ENCODE measurements at places on chromosomes 12 and 14.

GRCh38 chr12:64737539-64737938 lies 21.7 kb downstream of the GNS start:
- no peak for DNase-seq

DNA sequence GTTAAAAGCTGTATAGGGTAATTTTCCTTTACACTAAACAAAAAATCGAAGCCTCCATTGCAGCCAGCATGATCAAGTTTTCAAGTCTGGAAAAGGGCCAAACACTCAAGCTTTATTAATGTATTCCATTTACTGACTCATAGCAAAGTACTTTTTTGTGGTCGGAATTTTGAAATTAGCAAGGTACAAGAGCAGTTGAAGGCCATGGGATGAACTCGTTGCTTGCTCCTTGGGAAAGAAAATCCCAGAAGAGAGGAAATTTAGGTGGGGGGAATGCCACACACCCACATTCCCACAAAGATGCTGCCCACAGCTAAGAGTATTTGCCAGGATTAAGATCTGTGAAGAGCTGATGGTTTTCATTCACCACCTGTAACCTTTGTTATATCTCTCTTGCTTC lies 333.7 kb downstream of the EGLN3 start:
- DNase-seq, result no peak

GRCh38 chr14:52026901-52027300 lies 37.6 kb downstream of the RTRAF start:
- DNase-seq, result no peak

DNA sequence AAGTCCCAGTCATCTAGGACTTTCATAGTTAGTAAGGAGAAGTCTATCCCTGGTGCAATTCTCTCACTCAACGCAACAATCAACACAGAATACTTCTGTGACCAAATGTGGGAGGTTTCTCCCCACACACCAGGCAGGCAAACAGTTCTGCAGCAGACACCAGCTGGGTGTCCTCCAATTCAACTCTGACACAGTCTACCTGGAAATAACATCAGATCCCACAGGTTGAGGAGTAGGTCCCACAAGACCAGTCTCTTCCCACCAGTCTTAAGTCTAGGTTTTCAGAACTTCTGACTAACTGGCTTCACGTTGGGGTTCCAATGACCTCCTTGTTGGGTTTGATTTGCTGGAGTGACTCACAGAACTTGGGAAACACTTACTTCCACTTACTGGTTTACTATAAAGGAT lies 14.8 kb downstream of the ACOT6 start:
- no peak for DNase-seq

DNA sequence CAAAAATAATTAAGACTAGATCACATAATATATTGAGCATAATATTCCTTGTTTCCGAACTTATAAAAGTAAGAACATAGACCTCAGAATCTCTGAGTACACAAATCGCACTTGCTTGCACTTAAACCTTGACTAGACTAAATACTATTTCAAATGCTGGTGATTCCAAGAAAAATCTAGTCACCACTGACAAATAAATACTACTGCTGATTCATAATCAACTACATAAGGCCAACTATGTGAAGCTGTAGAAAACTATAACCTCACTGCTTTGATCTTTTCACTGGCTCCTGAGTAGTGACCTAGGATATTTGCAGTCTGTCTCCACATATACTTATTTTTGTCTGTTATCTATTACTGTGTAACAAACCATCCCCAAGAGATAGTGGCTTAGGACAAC lies 245.4 kb downstream of the DIO2 start:
- DNase-seq, result no peak

DNA sequence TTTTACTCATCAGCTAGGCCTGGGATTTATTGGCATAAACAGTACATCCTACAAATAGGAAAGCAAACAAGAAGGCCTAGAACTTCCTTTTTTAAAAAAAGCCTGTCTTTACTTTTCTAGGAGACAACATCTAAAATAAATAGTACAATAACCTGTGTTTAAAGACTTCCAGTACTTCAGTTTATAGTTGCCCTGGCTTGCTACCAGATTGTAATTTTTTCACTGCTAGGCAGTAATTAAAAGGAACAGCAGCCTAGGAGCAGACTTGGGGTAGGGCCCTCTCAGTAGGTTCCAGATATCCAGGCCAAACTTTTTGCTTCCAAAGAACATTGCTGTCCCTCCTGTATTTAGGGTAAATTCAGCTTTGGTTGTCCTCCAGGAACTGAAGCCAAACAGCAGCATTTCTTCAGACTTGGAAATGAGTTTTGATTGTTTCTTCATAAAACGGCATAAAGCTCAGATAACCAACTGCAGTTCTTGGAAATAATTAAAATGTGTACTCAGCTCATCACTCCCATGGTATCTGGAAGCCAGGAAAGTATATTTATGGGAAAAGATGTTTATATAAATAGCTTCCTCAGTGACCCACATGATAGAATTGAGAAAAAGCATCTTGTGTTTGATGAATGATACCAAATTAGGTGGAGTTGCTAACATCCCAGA lies 61.7 kb downstream of the PPP1R36 start:
- DNase-seq, result no peak

GRCh38 chr12:84361651-84362551 lies 550.7 kb downstream of the SLC6A15 start:
- no peak for DNase-seq

DNA sequence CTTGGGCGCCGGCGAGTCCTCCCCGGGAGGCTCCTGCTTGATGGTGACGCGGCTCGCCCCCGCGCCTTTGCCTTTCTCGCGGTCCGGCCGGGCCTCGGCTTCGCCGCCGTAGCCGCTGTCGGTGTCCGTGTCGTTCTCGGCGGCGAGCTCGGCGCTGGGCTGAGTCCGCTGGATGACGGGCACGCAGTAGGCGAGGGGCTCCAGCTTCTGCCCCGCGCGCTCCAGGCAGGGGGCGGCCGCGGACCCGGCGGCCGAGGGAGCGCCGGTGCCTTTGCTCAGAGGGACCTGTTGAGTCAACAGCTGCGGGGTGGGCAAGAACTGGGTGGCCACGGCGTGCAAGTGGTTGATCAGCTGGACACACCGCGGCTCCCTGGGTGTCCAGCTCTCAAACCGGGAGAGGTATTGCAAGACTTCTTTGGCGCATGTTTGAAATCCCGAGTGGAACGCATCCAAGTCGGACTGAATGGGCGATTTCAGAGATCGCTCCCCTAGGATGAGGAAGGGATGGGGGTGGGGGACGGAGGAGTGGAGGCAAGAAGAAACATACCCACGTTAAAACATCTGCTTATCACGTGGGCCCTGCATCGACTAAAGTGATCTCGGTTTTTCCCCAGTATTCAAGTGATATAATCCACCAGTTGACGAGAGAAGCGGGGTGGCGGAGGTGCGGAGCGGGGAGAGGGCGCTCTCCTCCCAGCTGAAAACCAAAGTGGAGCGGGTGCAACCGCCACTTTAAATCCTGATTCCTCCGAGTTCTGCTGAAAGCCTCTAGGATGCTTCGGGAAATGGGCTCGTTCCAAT lies 2.0 kb downstream of the BHLHE41 start:
- peak; percentile 84 for DNase-seq

DNA sequence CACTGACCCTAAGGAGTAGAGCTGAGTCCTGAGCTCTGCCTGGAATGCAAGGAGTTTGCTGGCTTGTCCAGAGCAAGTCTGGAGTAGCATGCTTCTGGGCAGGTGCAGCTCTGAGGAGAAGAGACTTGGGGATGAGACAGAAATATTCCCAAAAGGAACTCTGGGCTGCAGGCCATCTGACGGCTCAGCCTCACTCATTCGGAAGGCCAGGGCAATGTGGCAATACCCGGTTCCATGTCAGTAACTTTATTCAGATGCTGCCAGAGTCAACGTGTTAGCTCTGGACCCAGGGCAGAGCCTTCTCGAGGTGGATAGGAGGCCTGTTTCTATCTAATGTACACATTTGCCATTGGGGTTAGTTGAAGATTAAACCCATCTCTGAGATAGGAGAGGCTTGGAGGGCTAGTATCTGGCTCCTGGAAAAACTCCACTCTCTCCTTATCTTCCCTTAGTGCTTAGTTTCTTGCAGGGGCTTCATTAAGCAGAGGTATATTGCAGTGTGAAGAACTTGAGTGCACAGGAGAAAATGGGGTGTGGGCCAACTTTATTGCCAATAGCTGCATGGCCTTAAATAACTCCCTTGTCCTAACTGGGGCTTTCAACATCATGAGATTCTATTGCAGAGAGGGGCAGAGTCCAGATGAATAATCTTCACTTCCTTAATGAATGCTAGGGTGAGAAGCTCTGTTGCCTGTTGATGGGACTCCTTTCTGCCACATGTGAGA lies 65.6 kb downstream of the NTF3 start:
- no peak for DNase-seq

- DNase-seq, result no peak
These were observed 58.4 kb downstream of the SLC25A47 start for GRCh38 chr14:100381395-100382105.

DNA sequence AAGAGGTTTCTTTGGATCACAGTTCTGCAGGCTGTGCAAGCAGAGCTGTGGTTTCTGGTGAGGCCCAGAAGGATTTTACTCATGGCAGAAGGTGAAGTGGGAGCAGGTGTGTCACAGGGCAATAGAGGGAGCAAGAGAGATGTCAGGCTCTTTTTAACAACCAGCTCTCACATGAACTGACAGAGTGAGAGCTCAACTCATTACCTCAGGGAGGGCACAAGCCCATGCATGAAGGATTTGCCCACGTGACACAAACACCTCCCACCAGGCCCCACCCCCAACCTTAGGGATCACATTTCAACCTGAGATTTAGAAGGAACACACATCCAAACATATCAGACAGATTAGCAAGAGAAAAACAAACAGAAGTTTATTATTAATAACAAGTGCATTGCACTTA lies 470.4 kb downstream of the GALC start:
- no peak for DNase-seq

DNA sequence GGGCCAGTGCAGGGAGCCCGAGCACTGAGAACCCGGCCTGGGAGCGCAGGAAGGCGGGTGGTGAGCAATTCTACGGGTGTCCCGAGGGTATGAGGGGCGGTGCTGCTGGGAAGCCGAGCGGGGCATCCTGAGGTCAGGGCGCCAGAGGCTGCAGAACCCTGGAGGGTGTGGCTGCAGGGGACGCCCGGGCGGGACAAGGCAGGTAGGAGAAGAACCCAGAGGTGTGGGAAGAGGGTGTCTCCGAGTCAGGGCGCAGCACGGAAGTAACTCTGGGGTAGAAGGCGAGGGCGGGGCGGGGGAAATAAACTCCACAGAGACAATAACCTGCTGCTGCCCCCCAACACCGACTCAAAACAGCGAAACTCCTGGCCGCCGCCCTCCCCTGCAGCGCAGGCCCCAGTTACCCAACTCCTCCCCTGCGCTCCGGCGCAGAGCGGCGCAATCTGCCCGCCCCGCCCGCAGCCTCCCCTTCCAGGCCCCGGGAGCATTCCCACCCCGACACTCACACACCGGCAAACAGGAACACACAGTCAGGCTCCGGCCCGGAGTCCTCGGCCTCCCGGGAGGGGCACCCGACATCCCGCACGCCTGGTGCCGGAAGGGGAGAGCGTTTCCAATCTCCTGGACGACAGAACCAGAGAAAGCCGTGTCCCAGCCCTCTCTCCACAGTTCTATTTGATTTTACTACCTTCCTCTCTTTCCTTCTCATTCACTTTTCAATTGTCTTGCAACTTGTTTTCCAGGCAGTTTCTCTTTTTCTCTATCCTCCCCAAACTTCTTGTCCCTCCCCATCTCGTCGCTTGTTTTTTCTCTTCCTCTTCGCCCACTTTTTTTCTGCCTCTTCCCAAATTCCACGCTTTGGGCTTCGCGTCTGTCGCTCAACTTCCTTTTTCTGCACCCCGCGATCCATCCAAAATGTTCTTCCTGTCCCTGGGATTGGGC lies 2.4 kb downstream of the HRK start:
- peak; percentile 47 for DNase-seq

- no peak for DNase-seq
These were observed 3.3 kb downstream of the AKT1 start for GRCh38 chr14:104792101-104792884.

- DNase-seq, result no peak
These were observed 555.1 kb downstream of the FOXG1 start for GRCh38 chr14:29321646-29322045.

DNA sequence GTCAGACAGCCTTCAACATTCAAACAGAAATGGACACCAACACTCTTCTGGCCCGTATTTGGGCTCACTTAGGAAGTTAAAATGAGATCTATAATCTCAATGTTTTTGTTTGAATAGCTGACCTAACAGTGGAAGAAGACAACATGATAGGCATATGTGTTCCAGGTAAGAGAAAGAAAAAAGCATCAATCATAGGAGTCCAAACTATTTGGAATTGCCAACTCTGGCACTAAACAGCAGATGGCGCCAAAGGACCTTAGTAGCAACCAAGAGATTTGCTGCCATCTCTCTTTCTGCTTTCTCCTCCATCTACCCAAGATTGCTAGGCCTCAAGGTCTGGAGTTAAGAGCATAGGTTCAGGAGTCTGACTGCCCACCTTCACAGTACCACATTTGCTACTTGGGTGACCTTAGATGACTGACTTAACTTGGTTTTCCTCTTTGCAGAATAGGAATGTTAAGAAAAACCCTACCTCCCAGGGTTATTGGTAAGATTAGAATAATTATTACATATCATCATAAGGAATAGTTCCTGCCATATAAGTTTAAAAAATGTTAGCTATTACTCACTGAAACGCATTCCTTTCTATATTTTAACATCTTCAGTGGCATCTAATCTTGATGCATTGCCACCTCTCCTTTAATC lies 30.2 kb downstream of the PEX5 start:
- peak; percentile 92 for DNase-seq

- DNase-seq, result no peak
These were observed 24.1 kb downstream of the NTF3 start for GRCh38 chr12:5456030-5456429.

GRCh38 chr12:40215982-40216381 lies 8.8 kb upstream of the LRRK2 start:
- DNase-seq, result no peak

DNA sequence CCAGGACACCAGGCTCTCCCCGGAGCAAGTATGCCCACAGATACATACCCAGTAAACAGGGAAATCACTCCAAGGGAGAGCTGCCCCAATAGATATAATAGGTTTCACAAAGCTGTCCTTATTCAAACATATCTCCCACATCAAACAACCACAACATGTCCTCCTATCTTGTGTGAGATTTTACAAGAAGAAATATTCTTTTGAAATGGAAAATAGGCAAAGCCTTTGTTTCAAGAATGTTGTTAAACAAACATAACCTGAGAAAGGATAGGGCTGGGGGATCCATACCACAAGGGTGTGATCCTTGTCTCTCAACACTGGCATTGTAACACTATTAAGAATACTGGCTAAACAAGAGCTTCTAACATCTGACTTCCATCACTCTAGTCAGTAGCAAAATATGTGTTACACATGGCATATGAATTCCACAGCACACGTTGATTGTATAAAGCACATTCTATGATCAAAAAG lies 32.9 kb downstream of the LGR5 start:
- DNase-seq, result no peak

- no peak for DNase-seq
These were observed 66.5 kb downstream of the GARIN6 start for GRCh38 chr12:99713946-99714520.

Measured in eye (tissue), 1 donor.